EH (cell line): ENCODE measurements at places on chromosomes 4 and X.
A peak's percentile ranks its signal among the peaks of the same experiment; 100 is the strongest.

- DNase-seq: peak; percentile 27
Observed at GRCh38 chr4:176864238-176864637, 71.5 kb upstream of the VEGFC start.

GRCh38 chrX:116009346-116009745, 161.2 kb upstream of the AGTR2 start:
- no peak for DNase-seq

DNA sequence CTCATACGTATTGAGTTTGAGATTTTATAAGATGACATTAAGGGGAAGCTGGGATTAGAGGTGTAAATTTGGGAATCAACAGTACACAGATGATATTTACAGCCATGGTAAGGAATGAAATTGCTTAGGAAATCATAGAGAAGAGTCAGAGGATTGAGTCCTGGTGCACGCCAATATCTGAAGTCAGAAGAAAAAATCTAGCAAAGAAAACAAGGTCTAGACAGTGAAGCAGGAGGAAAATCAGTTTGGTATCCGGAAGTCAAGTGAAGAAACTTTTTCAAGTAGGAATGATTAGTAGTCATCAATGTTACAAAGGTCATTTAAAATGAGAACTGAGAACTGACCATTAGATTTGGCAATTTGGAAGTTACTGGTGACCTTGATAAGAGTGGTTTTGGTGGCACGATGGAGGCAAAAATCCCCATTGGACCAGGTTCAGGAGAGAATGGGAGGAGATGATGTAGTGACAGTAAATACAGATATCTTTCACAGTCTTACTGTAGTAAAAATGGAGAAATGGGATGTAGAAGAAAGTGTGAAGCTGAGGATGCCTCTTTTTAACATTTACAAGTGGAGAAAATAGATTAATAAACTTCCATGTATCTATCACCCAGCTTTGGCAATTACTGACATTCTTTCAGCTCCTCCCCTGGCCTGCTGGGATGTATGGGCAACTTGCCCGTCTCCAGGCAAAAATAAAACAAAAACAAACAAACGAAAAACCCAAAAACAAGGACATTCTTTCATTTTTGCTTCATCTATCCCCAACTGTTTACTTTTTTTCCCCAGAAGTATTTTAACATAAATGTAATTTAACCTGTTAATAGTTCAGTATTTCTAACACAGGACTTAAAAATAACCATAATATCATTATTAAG, 11.4 kb upstream of the GPR34 start:
- DNase-seq: peak; percentile 22

GRCh38 chrX:68940601-68941000, 111.8 kb downstream of the EFNB1 start:
- DNase-seq: no peak

- no peak for DNase-seq
Observed at GRCh38 chr4:151100531-151100930, 1.1 kb downstream of the RPS3A start.

DNA sequence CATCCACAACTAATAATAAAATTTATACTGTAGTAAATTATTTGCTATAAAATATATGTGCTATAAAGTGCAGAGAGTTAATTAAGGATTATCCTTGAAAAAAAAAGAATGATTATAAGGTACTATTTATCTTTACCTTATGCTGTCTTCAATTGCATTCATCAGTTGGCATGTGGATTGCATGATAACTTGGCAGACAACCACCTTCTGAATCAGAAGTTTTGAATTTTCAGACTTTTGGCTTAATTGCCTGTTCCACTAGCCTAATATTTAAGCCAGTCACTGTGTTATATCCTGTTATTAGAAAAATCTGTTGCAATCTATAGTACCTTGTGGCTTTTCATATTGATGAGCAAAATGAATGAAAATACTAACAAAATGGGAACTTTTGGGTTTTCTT, 1040.3 kb upstream of the PCDH10 start:
- DNase-seq: peak; percentile 39

- no peak for DNase-seq
Observed at GRCh38 chrX:128698573-128699181, 646.5 kb upstream of the ACTRT1 start.

- DNase-seq: no peak
Observed at GRCh38 chr4:149835280-149835679, 19.6 kb upstream of the IQCM start.

DNA sequence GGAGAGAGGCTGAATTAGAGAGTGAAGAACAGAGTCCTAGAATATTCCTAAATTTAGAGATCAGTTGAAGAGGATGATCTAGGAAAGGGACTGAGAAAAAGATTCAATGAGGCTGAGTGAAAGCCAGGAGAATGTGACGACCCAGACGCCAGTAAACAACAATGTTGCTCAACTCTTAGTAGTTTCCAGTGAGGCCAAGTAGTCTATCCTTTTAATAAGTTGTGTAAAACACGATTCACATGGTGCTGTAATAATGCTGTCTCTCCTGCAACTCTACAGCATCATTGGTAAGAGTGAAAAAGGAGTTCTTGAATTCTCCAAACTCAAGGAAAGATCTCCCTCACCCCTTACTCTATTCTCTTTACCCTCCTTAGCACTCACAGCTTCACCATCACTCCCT, 140.3 kb downstream of the CFAP299 start:
- no peak for DNase-seq
